ENCODE measurements at places on chromosomes 5 and 9. TPM values are rescaled to one million over a fixed set of nuclear protein-coding genes. Genes with fewer than 3 reads are reported as not detected.

- no peak overlapping the region for H3K4me3 ChIP-seq
- no peak for DNase-seq
- no peak overlapping the region for H3K27ac ChIP-seq
Measured at GRCh38 chr9:135745189-135745588, 43.2 kb downstream of the KCNT1 start.

- H3K27ac ChIP-seq, result no peak overlapping the region
- H3K27me3 ChIP-seq, result no peaks in the 10 kb centered on the region
- peaks cover 14% of the 10 kb centered on the region for H3K4me1 ChIP-seq
- DNase-seq, result no peak
- H3K36me3 ChIP-seq, result no peaks in the 10 kb centered on the region
- H3K4me3 ChIP-seq, result no peak overlapping the region
Measured at GRCh38 chr9:89427621-89428221, 70.2 kb downstream of the SEMA4D start.

- H3K4me3 ChIP-seq, result no peak overlapping the region
- H3K27me3 ChIP-seq, result peaks cover 14% of the 10 kb centered on the region
- H3K27ac ChIP-seq, result no peak overlapping the region
Measured at GRCh38 chr9:132141344-132141947, 20.4 kb upstream of the NTNG2 start.

The TAF11L10 gene
- total RNA-seq, result not detected

GRCh38 chr5:154647761-154648145 lies 107.4 kb upstream of the LARP1 start:
- H3K27me3 ChIP-seq, result no peaks in the 10 kb centered on the region
- H3K27ac ChIP-seq, result no peak overlapping the region
- H3K4me1 ChIP-seq, result peaks cover 6% of the 10 kb centered on the region
- H3K36me3 ChIP-seq, result no peaks in the 10 kb centered on the region

GRCh38 chr9:37986771-37987258 lies 82.2 kb downstream of the SHB start:
- H3K27ac ChIP-seq, result no peak overlapping the region
- peaks cover 8% of the 10 kb centered on the region for H3K4me1 ChIP-seq
- no peaks in the 10 kb centered on the region for H3K36me3 ChIP-seq
- DNase-seq, result no peak
- H3K27me3 ChIP-seq, result no peaks in the 10 kb centered on the region

DNA sequence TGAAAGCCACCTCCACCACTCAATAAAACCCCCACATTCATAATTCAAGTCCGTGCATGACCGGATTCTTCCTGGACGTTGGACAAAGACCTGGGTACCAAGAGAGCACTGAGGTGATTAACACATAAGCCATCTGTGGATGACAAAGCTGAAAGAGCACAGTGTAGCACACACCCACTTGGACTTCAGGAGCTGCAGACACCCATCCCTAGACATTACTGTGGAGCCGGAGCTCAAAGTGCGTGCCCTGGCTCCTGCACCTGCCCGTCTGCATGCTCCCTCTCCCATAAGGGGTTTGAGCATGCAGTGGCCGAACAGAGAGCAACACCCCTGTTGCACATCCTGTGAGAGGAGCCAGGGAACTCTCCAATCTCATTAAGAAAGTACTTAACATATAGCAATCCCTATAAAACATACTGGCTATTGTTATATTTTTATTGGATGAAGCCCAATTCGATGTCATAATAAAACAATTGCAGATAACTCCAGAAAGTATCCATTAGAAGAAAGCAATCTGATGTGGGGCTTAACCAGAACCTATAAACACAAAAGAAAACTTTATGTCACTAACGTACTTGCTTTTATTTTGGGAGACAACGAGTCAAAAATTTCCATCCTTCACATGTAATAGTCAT lies 1174.2 kb upstream of the C9orf72 start:
- no peaks in the 10 kb centered on the region for H3K27me3 ChIP-seq
- no peak overlapping the region for H3K4me3 ChIP-seq
- H3K27ac ChIP-seq, result no peak overlapping the region
- DNase-seq, result no peak
- no peaks in the 10 kb centered on the region for H3K36me3 ChIP-seq

GRCh38 chr5:56527174-56527573 lies 288.2 kb upstream of the MAP3K1 start:
- no peaks in the 10 kb centered on the region for H3K4me1 ChIP-seq
- peaks cover 2% of the 10 kb centered on the region for H3K27me3 ChIP-seq
- no peak overlapping the region for H3K4me3 ChIP-seq
- no peak overlapping the region for H3K27ac ChIP-seq

GRCh38 chr9:35731415-35732184 lies 395 bp downstream of the TLN1 start:
- no peaks in the 10 kb centered on the region for H3K27me3 ChIP-seq
- peak overlapping the region; percentile 39 for H3K4me3 ChIP-seq
- H3K27ac ChIP-seq, result peak overlapping the region; percentile 79
- H3K4me1 ChIP-seq, result peaks cover 61% of the 10 kb centered on the region
- DNase-seq, result no peak

- H3K4me3 ChIP-seq, result no peak overlapping the region
- no peaks in the 10 kb centered on the region for H3K36me3 ChIP-seq
- H3K4me1 ChIP-seq, result no peaks in the 10 kb centered on the region
- H3K27me3 ChIP-seq, result no peaks in the 10 kb centered on the region
Measured at GRCh38 chr5:19885040-19885824, 102.8 kb downstream of the CDH18 start.

- no peak for DNase-seq
- no peak overlapping the region for H3K27ac ChIP-seq
- H3K4me1 ChIP-seq, result peaks cover 13% of the 10 kb centered on the region
- H3K36me3 ChIP-seq, result no peaks in the 10 kb centered on the region
- no peak overlapping the region for H3K4me3 ChIP-seq
- no peaks in the 10 kb centered on the region for H3K27me3 ChIP-seq
Measured at GRCh38 chr5:107871023-107871422, 200.3 kb upstream of the EFNA5 start.

Data from endothelial cell of umbilical vein (primary cell).